ENCODE measurements at places on chromosomes 7 and 10.
A peak's percentile ranks its signal among the peaks of the same experiment; 100 is the strongest.

DNA sequence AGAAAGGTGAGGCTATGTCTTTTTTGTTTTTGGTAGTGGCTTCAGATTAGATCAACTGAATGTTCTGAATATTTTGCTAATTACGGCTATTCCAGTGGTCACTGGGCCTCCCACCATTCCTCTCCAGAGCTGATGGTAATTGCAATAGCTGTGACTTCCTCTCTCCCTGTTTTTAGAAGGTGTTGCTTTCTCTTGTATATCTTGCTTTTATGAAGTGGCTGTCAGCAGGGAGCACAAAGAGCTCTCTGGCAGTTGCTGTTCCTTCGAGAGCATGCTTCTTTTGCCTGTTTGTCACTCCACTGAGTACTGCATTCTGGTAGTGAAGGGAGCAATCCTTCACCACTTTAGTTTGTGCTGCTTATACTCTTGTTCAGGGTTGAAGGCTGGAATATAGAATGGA is 133.3 kb downstream of the EXOC4 start:
- no peak for DNase-seq

DNA sequence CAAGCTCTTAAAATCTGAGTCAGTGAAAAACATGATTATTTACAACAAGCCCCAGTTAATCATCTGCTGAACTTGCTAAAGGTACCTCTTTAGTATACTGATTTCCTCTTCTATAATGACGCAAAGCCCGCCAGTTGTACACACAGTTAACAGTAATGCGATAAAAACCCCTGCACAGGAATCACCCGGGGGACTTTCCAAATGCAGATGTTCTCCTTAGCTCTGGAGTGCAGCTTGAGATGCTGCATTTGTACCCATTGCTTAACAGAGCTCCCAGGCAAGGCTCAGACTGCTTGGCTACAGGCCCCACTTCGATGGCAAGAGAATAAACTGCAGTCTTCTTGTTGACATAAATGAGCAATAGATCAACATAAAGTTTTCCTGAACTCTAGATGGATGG is 279.6 kb upstream of the HGF start:
- DNase-seq, result no peak

DNA sequence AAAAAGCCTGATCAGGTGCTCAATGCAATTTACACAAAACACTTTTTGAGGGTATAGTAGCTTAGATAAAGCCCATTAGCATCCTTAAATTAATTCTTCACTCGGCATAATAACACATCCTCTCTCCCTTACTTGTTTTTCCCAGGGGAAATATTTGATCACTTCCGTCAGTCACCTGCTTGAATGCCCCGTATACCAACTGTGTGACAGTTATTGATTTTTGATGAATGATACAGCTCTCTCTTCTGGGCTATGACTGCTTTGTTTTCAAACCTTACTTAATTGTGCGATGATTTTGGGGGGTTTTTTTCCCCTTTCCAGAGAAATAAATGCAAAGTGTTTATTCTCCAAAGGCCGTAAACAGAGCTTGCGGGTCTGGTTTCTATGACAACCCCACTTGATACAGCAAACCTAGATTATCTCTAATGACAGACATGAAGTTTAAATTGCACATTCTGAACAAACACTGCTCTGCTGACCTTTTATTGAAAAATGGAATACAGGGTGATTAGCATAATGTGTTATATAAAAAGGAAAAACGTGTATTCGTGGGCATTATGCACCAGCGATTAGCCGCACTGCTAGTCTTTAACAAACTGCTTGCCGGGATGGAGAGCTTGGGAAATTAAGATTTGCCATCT is 78.4 kb upstream of the NANOS1 start:
- DNase-seq, result no peak

GRCh38 chr7:31116615-31117014 is 64.5 kb downstream of the ADCYAP1R1 start:
- DNase-seq, result no peak

GRCh38 chr7:95716357-95717122 is 55.8 kb upstream of the DYNC1I1 start:
- DNase-seq, result no peak

GRCh38 chr10:92961638-92962037 is 99.0 kb upstream of the CYP26C1 start:
- no peak for DNase-seq

- DNase-seq, result no peak
Observed at GRCh38 chr7:108057951-108058481, 55.1 kb upstream of the LAMB1 start.

DNA sequence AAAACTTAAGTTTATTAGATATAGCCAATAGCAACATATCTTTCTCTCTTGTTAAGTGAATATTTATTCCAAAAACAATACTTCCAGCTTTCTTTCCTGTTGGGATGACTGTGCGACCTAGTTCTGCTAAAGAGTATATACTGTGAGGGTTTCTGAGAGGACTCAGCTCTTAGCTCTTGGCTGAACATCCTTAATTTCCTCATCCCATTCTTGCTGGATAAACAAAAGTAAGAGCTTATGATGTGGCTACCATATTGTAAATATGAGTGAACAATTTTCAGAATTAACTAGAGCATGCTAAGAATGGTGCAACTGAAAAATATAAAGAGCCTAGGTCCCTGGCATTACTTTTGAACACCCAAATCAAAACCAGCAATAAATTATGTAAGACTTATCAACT is 279.5 kb upstream of the GNAI1 start:
- DNase-seq, result no peak

DNA sequence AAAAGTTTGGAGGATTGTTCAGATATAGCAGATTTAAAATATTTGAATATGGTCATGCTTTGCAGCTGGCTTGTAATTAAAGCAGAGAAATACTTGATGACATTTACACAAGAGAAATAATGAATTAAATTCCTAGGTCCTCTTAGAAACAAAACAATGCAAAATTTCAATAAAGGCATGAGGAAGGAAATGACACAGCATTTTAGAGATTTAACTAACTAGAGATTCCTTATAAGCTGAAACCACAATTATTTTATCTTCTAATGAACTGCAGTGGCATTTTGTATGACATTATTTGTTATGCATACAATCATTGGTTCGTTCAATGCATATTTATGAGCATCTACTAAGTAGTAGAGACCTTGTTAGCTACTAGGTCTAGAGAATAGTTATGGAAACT is 490.9 kb downstream of the ZWINT start:
- no peak for DNase-seq

DNA sequence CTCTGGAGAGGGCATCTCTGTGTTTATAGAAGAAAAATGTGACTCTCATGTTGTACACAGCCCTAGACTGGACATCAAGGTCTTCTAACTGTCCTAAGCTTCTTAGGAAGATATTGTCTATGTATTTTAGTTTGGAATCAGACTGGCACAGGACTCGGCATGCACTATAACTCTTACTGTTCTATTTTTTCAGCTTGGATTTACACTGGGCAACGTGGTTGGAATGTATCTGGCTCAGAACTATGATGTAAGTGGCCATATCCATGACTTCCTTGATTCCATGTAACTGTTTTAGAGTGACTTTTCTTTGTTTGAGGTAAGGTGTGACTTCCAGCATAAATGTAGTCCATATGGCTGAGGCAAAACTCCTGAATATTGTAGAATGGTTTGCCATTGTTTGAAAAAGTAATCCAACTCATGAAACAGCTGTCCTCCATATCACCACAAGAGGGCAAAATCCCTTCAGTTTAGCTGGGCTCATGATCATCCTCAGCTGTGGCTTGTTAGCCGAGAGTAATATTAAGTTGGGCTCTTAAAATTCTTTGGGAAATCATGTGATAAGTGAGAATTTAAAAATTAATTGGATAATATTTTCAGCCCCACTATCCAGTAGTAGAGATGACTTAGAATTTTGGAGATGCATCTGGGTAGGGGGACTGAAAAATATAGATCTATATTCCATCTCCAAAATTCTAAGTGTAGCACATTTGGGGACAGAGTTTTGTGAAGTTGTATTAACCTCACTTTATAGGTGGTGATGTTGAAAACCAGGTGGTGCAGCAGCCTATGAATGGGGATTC is 10.4 kb downstream of the STMP1 start:
- DNase-seq, result peak; percentile 77

- peak; percentile 93 for DNase-seq
Observed at GRCh38 chr7:32506266-32507054, 11.2 kb downstream of the AVL9 start.

DNA sequence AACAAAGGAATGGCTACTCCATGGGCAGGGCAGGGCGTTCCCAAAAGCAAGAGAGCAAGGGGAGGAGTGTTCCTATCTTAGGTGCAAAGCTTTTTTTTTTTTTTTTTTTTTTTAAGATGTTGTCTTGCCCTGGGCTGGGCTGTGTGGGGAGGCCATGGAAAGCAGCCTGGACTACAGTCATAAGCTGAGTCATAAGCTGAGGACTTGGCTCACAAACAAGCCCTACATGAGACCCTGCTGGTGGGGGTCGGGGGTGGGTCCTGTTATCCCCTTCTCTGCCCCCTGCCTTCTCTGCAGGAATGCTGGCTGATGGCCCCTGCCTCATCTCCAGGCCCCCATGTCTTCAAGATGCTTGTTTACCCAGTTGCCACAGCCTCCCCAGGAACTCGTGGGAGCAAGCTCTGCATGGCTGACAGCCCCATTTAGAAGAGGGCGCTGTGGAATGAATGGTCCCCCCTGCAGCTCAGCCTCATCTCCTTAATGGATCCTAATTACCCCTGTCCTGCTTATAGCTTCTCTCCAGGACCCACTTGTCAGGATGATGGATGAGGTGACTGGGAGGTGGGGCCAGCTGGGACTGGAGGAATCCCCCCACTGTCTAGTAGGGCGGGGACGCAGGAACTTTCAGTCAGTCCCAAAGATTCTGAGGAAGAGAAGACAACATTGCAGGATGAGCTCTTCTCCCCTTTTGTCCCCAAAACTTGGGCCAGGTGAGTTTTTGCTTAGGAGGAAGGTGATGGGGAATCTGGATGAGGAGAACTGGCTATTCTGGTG is 340.8 kb upstream of the PODXL start:
- DNase-seq, result peak; percentile 87

- DNase-seq, result no peak
Observed at GRCh38 chr7:8133188-8133848, 128.6 kb downstream of the ICA1 start.

- no peak for DNase-seq
Observed at GRCh38 chr10:53162856-53163255, 390.3 kb upstream of the MBL2 start.

- DNase-seq, result no peak
Observed at GRCh38 chr7:2106440-2106839, 126.3 kb downstream of the MAD1L1 start.

- peak; percentile 75 for DNase-seq
Observed at GRCh38 chr10:117174439-117175214, 22.7 kb upstream of the KCNK18 start.

- no peak for DNase-seq
Observed at GRCh38 chr10:74808501-74808900, 17.9 kb upstream of the KAT6B start.

GRCh38 chr7:79241288-79242060 is 212.0 kb downstream of the MAGI2 start:
- peak; percentile 95 for DNase-seq

DNA sequence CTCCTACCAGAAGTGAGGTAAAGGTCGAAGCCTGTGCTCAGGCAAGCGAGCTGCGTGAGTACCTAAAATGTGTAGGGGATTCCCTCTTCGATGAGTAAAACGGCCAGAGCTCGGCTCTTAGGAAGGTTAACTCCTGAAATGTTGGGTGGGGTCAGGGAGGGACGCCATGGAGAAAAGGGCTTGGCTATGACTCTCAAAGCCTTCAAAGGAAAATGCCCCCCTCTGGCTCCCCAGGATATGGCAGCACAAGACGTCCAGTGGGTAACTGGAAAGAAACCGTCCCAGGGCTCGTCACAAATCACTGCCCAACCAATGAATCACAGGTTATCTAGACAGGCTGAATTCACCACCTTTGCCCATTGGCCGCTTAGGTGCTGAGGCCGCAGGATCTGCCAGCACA is 58.0 kb downstream of the CALML3 start:
- DNase-seq, result no peak

DNA sequence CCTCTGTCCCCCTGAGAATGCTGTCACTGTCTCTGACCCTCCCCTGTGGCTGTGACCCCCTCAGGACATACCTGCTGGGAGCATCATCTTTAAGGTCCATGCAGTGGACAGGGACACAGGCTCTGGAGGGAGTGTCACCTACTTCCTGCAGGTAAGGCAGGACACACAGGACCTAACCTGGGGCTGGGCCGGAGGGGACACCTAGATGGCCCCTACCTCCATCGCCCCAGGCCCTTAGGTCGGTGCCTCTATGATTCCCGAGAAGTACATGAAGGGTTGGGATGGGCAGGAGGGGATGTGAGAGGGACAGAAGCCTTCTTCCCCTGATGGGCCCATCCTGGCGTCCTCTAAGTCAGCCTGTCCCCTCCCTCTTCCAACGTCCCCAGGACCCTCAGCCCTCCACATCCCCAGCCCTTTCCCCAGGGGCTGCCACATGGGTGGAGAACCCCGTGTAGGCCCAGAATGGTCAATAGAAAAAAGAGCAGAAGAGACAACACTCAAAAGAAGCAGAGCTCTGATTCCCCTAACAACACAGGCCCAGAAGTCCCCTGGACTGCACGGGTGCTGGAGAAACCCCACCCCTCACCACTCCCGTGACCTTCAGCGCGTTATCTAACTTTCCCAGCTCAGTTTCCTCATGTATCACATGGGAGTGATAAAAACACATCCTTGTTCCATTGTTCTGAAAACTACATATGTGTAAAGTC is 6.4 kb downstream of the CDHR1 start:
- no peak for DNase-seq

GRCh38 chr10:76229341-76229740 is 797.9 kb downstream of the LRMDA start:
- no peak for DNase-seq

DNA sequence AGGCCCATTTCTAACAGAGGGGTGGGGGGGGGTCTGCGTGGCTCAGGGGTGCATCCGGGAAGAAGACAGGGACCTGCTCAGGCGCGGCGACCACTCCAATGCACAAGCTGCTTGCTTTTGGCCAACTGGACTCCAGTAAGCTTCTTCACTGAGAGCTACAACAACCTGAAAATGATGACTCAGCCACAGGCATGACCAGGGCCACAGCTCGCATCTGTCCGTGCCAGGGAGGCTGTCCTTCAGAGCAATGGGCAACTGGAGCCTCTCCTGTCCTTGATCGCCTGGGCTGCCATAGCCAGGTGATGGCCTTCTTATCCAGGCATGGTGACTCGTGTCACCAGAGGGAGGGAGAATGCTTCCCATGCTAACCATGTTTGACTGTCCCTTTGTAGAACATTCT is 81.6 kb upstream of the RNF32 start:
- DNase-seq, result no peak

DNA sequence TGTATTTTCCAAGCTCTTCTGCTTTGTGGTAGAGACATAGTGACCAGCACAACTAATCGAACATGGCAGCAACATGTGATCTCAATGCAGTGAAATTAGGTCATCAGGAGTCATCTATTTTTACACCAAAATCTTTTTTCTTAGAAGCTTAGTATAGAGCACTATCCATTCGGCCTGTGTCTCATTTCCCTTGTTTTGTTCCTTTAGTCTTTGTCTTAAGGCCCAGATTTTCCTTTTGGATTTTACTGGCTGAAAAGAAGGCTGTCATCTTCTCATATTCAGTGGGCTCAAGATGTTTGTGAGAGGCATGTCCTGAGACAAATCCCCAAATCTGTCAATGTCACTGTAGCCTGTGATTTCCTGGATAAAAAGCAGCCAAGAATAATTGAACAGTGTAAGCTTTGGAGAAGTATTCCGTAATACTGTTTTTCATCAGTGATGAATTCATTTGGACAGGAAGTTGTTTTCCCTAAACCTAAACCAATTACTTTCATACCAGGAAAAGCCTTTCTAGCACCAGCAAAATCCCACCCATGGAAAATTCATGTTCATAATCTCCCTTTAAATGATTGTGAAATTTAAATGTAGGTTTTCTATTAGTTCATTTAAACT is 55.2 kb downstream of the MAGI2 start:
- DNase-seq, result peak; percentile 7
